NCI-H1417 treated with DMSO at 0.1 percent for 48 hours (cell line): ENCODE measurements at places on chromosomes 4 and X.
A peak's percentile ranks its signal among the peaks of the same experiment; 100 is the strongest.

DNA sequence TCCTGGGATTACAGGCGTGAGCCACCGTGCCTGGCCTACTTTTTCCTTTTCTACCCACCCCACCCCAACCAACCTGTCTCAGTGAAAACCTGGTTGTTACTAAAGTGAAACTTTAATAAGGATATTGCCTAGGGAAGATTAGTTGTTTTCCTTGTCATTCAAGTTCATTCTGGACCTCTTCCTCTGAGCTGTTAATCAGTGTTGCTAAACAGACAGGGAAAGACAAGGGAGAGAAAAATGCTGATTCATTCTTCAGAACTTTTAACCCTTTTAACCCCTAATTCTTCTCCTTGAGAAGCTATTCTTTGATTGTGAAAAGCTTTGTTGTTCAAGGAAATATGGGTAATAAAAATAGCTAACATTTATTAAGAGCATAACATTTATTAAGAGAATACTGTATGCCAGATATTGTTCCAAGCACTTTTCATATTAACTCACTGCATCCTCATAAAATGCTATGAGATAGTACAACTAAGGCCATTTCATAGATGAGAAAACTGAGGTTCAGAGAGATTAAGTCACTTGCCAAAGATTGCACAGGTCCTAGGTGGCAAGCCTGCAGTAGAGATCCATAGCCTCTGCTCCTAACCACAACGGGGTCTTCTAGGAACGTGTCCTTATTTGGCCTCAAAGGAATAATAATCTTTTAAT, 34.8 kb downstream of the OSTC start:
- no peak for DNase-seq

GRCh38 chrX:148872161-148872535, 371.7 kb downstream of the AFF2 start:
- no peak for DNase-seq

- DNase-seq, result no peak
These were observed 5.4 kb downstream of the CPLX1 start for GRCh38 chr4:820230-821172.

DNA sequence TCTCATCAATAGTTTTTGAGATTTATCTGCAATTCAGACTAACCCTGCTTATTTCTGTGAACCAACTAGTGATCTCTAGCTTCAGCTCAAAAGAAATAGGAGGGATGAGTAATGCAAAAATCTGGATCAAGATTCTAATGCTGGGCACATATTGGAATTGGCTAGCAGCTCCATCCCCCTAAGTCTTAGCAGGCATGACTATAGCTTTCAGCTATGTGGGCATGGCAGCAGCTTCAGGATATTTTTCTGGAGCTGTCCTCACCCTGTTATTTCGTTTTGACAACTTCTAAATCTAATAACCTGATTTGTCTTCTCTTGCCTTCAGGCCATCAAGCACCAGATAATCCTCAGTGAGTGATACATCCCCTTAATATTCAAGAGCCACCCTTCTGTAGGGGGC, 50.8 kb upstream of the GNPDA2 start:
- DNase-seq, result no peak

- DNase-seq, result no peak
These were observed at the start of gene FGF13 for GRCh38 chrX:138711399-138712347. Gene FGF13 (minus strand): TSS chrX:138711717. CDS start chrX:138711003, 714 bp downstream.

DNA sequence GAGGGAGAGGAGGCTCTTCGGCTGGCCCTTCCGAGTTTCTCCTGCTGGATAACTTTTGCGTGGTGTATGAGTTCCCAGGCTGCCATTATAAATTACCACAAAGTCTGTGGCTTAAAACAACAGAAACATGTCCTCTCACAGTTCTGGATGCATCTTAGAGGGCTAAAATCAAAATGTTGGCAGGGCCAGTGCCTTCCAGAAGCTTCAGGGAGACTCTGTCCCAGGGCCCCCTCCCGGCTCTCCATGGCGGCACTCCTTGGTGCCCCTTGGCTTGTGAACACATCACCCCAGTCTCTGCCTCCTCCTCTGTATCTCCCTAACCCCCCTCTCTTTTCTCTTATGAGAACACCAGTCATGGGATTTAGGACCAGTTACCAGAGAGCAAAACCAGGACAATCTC, 23.3 kb upstream of the PPP2R2C start:
- DNase-seq, result no peak

- no peak for DNase-seq
These were observed 216.5 kb downstream of the CBR4 start for GRCh38 chr4:168793542-168793941.

DNA sequence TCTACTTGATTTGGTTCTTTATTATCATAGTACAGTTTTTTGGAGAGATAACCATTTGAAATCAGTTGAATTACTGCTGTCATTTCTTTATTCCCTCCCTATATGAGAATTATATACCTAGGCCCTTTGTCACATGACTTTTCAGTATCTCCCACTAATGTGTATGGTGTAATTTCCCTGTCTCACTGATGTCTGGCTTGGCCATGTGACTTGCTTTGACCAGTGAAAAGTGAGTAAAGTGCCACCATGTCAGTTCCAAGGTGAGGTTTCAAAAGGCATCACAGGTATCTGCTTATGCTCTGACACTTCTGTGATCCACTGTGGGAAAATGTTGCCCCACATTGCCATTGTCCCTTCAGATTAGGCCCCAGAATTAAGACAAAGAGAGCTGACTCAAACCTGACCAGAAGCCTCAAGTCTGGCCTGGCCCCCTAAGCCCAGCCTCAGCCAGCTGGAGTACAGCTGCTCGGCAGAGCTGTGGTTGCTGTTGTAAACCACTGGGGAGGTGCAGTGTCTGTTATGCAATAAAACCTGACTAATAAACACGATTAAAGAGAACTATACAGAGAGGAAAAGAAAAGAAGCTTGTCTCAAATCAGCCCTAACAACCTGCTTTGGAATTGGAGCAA, 27.5 kb downstream of the SETD7 start:
- DNase-seq, result no peak

GRCh38 chrX:137062915-137063617, 29.3 kb upstream of the GPR101 start:
- DNase-seq, result peak; percentile 11
